ENCODE measurements at places on chromosomes 7 and 10. TPM values are rescaled to one million over a fixed set of nuclear protein-coding genes. Genes with fewer than 3 reads are reported as not detected.

DNA sequence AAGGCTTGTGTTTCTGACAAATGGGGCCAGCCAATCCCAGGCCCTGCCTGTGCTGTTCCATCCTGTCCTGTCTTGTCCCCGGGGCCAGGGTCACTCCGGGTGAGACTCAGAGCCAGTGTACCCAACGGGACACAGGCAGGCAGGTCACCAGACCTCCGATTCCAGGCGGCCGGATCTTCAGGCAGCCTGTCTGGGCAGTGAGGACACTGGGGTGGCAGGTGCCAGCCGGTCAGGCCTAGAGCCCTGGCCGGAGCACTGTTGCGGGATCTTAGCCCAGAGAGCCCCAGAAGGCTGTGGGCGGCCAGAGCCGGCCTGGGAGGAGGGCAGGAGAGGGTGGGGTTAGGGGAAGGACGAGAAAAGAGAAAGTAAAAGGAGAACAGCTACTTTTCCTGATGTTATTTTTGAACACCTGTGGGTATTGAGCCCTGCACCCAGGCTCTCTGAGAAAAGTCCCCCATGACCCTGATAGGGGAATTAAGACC lies 134.3 kb upstream of the TNRC18 start:
- peak; percentile 41 for DNase-seq

DNA sequence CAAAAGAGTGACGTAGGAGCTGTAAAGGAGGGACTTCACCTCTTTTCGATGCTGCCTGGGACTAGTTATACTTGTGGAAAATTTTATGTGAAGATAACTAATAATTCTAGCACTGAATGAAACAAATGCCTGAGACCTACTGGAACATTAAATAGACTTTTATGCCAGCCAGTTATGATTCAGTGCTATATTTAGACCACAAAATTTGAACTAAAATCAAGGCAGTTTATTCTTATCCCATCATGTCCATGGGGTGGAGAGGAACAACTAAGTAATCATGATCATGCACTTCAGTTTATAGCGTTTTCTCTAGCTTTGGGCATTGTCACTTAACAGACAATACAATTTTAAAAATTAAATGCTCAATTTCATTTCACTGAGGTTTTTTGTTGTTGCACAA lies 76.7 kb downstream of the ZEB1 start:
- DNase-seq: no peak

Gene UBTD1
- 30.0 TPM for total RNA-seq

Gene ASZ1
- not detected for total RNA-seq

DNA sequence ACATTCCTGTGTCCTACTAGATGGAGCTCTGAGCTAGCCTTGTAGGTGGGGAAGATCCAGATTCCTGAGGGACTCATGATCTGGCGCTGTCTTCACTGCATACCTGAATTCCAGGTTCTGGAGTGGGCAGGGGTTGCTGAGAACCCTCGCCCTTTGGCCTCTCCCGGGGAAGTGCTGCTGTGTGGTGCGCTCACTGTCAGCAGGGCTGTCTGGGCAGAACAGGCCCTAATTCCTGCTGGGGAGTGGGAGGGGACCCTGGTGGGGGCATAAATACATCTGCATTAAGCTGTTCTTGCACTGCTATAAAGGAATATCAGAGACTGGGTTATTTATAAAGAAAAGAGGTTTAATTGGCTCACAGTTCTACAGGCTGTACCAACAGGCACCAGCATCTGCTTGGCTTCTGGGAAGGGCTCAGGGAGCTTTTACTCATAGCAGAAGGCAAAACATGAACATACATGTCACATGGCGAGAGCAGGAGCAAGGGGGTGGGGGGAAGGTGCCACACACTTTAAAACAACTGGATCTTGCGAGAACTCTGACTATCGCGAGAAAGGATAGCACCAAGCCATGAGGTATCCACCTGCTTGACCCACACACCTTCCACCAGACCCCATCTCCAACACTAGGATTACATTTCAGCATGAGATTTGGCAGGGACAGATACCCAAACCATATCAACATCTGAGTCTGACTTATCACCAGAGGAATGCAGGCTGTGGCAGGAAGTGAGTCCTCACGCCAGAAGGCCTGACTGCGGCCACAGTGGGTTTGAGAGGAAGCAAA lies 115.0 kb downstream of the ADCY1 start:
- peak; percentile 63 for DNase-seq

Gene HOXA3
- total RNA-seq: 2.0 TPM

Gene KAZALD1
- total RNA-seq: 1.4 TPM

Gene DNMBP
- total RNA-seq: 10.2 TPM
